ENCODE measurements at places on chromosomes 12 and 14.

- DNase-seq = no peak
Observed at GRCh38 chr12:31835276-31835882, 106.6 kb upstream of the AMN1 start.

GRCh38 chr12:127761880-127762279, 505.1 kb upstream of the TMEM132C start:
- DNase-seq = no peak

- no peak for DNase-seq
Observed at GRCh38 chr14:49614196-49614595, 6.2 kb downstream of the RPL36AL start.

GRCh38 chr12:122811777-122812176, 23.5 kb upstream of the HIP1R start:
- DNase-seq = no peak

DNA sequence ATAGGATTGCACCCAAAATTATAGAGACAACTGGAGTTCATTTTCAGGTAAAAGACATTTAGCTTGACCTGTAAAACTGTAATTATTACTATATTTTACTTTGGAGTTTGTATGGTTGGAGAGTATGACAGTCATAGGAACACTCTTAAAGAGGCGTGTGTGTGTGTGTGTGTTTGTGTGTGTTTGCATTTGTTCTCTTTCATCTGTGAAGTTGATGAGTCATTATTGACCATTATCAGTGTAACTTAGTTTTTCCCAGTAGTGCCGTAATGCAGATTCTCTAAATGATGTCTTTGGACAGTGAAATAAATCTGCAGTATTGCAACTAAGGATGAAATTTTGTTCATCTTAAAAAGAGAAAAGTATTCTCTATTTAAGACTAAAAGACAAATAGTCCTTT, 13.0 kb downstream of the WASHC4 start:
- no peak for DNase-seq

GRCh38 chr14:66507181-66507721, 696 bp upstream of the GPHN start:
- peak; percentile 1 for DNase-seq

DNA sequence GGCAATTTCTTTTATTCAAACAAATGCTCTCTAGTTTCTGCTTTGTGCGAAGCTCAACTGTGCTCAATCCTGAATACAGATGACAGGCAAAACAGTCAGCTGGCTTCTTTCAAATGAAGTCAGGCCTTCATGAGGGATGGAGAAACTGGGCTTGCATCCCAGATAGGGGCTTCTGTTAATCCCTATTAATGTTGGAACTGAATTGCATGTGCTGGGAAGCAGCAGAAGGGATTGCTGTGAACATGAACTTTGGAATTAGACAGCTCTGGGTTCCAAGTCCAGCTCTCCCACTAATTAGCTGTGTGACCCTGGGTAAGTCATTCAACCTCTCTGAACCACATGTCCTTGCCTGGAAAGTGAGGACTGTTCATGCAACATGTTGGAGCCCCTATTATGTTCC, 21.1 kb upstream of the CORO1C start:
- DNase-seq = no peak

DNA sequence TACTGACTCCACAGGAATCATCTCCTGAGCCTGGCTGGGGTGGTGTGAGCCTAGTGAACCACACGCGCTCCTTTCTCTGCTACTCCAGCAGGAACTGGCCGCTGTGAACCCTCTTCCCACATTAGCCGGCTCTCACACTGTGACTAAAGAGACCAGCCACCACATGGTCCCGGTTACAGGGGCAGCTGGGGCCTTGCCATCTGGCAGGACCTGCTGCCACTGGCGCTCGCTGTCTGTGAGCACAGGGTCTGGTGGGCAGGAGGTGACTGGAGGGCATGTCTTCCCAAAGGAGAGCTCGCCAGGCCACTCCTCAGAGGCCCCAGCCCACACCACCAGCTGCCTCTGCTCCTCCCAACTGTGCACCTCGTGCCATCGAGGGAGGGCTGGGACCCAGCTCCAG, 99.3 kb downstream of the SINHCAF start:
- no peak for DNase-seq

All from naive thymus-derived CD8-positive, alpha-beta T cell (primary cell).